ENCODE measurements at places on chromosomes 7 and 10.

GRCh38 chr7:152897401-152897800, 137.8 kb downstream of the ACTR3B start:
- DNase-seq: no peak

DNA sequence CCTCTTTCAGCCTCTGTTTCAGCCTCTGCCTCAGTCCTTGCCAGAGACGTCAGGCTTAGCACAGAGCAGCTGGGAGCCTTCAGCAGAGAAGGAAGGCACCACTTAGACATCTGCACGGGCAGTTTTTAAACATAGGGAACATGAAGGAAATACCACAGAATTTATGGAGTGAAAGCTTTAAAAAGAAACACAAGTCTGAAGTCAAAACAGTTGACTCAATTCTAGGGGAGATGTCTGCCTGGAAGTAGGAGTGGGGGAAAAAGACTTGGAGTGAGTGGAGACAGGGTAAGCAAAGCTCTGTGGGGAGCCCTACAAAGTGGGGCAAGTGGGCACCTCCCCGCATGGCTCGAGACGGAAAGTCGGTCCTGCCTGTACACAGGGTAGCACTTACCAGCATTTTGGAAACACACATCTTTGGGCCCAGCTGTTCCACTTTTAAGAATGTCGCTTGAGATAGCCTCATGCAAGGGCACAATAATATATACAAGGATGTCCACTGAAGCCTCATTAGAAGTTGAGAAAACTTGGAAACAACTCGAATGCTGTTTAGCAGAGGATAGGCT, 5.0 kb upstream of the TBXAS1 start:
- no peak for DNase-seq

- no peak for DNase-seq
Measured at GRCh38 chr7:29255906-29256692, 61.5 kb downstream of the CHN2 start.

GRCh38 chr10:132784866-132785722, 853 bp downstream of the NKX6-2 start:
- DNase-seq: no peak

DNA sequence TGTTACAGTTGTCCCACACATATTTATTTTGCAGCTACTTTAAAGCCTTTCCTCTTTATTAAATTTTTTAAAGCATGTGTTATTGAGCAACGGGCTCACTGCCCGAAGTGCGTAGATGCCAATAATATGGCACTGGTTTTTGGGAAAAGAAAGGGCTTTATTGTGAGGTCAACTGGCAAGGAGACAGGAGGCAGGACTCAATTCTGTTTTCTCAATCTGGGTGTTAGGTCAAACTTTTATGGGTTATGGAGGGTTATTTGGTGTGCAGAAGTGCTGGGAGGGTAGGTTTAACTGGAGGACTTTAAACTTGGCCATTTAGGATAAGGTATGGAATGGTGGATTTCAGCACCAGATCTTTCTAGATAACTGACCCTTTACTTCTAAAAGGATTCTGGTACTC, 183.6 kb downstream of the LRRC4 start:
- no peak for DNase-seq

GRCh38 chr10:8365935-8366911, 311.7 kb downstream of the GATA3 start:
- no peak for DNase-seq

DNA sequence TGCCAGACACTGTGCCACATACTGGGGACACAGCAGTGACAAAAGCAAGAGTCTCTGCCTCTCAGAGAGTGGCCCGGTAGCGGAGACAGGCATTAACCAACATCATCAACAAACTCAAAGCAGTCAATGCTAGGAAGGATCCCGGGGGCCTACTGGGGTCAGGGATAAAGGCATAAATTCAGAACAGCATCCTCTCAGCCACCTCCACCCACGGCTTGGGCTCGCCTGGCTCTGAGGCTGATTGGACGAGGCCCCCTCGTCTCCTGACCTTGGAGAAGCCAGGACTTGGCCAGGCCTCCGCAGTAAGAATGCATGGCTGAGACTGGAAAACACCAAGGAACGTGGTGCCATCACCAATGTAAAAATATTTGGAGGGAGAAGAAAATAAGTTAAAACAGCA, 102.1 kb downstream of the ARHGAP22 start:
- DNase-seq: no peak

GRCh38 chr10:14146501-14146900, 184.2 kb downstream of the FRMD4A start:
- no peak for DNase-seq

GRCh38 chr7:136348542-136349192, 371.5 kb upstream of the MTPN start:
- DNase-seq: no peak

- no peak for DNase-seq
Measured at GRCh38 chr7:46572691-46573090, 651.6 kb upstream of the IGFBP3 start.

DNA sequence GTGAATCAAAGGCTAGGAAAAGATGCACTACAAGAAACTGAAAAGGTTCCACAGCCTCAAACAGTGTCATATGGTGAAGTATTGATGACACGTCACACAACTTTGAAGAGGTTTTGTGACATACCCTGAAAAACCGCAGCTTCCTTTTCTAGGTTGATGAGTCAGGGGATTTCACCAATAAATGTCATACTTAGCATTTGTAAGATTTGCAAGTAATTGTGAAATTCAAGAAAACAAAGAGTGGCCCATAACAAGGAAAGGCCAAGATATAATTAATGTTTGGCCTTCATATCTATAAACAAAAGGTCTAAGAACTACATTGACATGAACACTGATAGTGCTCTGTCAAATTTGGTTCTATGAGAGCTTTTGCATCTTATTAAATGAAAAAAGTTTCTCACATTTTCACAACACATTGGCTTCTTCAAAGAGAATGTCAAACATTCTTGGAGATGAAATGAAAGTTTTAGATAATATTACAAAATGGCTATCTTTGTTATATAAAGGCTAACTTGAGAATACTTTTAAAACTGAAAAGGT, 62.0 kb upstream of the NAMPT start:
- DNase-seq: peak; percentile 10

GRCh38 chr7:910441-910861, 34.1 kb downstream of the GET4 start:
- no peak for DNase-seq
